Left ventricle myocardium superior (tissue), 1 donor: ENCODE measurements at places on chromosomes 4 and X.
A peak's percentile ranks its signal among the peaks of the same experiment; 100 is the strongest.

GRCh38 chrX:123454712-123455431 is 270.8 kb downstream of the GRIA3 start:
- DNase-seq, result no peak

- no peak for DNase-seq
Observed at GRCh38 chr4:123452616-123453015, 56.0 kb downstream of the SPRY1 start.

- DNase-seq, result no peak
Observed at GRCh38 chrX:135528254-135528653, 7.8 kb downstream of the INTS6L start.

GRCh38 chrX:57329008-57329407 is 42.5 kb downstream of the FAAH2 start:
- DNase-seq, result no peak

DNA sequence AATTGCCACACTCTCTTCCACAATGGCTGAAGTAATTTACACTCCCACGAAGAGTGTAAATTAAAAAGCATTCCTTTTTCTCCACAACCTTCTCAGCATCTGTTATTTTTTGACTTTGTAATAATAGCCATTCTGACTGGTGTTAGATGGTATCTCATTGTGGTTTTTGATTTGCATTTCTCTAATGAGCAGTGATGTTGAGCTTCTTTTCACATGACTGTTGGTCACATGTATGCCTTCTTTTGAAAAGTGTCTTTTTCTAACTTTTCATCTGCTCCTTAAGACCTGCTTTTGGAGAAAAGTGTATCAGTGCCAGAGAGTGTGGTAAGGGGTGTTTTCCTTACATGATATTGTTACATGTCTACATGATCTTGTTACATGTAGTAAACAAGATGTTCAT is 25.7 kb downstream of the GUCY1A1 start:
- no peak for DNase-seq

DNA sequence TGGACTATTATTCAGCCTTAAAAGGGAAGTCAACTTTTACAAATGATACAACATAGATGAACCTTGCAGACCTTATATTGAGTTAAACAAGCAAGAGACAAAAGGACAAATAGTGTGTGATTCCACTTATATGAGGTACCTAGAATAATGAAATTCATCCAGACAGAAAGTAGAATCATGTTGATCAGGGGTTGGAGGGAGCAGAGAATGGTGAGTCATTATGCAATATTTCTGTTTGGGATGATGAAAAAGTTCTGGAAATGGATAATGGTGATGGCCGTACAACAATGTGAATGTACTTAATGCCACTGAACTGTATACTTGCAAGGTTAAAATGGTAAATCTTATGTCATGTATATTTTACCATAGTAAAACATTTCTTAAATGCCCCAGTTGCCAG is 22.1 kb downstream of the KIT start:
- DNase-seq, result no peak

DNA sequence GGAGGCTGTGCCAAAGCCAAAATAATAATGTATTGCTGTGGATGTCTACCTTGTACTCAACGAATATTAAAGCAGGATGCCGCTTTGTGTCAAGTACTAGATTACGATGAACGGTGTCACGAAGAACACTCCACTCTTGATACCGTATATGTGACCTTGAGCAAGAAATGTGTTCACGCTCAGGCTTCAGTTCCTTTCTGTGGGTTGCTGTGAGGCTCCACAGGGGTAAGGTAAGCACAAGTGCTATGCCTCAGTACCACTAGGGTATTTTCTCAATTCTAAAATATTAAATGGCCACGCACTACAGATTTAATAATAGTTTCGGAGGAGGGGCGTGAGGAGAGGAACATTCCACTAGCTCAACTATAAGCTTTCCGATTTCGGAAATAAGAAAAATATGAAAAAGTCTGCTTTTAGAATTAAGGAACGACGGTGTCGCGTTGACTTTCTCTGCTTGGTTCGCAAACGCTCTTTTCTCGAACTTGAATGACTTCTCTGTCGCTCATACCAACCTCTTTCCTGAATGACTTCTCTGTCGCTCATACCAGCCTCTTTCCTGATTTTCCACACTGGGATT is 607 bp upstream of the SCOC start:
- DNase-seq, result no peak

DNA sequence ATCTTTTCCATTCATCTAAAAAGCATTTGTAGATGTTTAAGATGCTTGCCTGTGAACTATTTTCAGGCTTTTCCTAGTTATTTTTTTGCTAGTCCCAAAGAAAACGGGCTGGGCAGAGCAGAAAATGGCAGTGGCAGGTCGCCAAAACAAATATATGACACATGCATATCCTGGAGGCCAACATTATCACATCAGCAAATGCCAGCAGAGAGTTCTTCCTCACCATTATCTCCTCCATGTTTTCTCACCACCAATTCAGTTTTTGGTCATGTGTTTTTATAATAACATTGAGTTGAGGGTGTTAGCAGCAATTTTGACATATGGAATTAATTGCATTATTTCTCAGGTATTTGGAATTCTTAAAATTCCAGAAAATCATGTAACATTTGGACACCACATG is 97.9 kb upstream of the EOLA2 start:
- no peak for DNase-seq

DNA sequence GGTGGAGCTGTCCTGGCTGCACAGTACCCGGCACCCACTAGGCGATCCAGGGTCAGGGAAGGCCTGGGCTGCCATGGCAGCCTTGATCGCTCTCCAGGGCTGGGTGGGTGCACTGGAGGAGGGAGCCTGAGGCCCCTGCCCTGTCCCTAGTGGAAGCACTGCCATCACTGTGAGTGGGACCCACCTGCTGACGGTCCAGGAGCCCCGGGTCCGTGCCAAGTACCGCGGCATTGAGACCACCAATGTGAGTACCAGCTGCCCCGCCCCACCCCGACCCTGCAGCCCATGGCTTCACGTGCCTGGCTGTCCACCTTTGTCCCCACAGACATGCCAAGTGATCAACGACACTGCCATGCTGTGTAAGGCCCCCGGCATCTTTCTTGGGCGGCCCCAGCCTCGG is 8.8 kb downstream of the PLXNA3 start:
- no peak for DNase-seq

GRCh38 chrX:155535866-155536265 is 76.9 kb downstream of the TMLHE start:
- no peak for DNase-seq

DNA sequence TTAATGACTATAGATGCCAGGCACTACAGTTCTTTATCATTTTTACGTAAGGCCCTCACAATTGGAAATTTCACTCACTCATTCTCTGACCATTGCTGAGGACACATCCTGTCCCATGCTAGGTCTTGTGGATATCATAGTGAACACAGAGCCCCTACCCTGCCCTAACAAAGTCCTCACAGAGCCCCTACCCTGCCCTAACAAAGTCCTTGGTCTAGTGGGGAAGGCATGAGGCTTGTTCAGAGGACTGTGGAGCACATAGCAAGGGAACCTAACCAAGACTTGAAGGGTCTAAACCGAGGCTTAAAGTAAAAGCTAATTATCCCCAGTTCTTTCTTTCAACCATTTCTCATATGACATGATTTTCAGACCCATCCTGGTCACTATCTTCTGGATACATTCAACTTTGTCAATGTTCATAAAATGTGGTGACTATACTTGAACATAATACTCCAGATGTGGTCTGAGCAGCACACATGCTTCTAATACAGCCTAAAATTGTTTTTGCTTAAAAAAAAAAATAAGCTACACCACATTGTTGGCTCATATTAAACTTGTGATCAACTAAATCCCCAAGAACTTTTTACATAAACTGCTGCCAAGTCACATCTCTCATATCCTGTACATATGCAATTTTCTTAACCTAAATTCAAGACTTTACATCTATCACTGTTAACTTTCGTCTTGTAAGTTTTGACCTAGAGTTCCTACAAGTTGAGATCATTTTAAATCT is 77.0 kb downstream of the GPC3 start:
- DNase-seq, result no peak

GRCh38 chr4:110271986-110272385 is 73.6 kb upstream of the ELOVL6 start:
- DNase-seq, result no peak

DNA sequence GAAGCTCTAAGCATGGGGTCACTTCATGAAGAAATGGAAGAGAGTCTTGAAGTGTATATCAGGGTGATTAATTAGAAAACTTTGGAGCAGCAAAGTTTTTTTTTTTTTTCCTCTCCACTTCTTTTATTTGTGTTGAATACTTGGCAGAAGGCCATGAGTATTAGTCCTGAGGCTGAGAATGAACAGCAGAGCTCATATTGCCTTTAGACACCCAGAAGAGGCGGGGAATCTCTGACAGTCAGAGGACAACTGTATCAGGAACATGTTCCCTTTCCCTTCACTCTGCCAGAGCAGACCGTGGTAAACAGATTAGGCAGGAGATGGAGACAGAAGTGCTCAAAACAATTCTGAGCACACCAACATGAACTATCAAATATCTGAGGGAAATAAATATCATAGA is 300.9 kb downstream of the FAM47A start:
- DNase-seq, result no peak

- no peak for DNase-seq
Observed at GRCh38 chr4:153611679-153612078, 72.4 kb upstream of the TLR2 start.

DNA sequence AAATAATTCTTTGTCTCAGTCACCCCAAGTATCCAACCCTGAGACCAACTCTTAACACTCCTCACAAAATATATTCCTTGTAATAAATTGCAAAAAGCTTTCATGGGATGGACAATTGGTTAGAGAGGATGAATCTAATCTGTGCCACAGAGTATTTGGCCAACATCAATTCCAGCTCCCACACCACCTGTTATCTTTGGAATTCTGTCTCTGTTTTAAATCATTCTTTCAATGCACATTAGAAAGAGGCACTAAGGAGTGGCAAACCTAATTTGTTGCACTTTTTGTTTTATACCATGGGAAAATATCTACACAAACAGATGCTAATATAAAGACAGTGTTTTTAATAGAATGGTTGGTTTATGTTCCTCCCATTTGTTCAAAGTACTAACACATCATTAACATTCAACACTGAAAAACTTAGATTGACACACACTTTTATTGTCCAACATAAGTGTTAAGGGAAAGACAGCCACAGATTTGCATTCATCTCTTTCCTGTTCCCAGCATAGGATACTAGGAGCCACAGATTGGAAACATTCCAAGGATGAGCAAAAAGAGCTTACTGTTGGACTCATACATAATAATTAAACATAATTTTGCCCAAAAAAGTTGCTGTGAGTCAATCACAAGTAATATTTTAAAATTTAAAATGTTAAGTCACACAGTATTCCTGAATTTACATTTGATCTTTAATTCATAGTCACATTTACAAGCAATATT is 116.4 kb downstream of the PPA2 start:
- no peak for DNase-seq

DNA sequence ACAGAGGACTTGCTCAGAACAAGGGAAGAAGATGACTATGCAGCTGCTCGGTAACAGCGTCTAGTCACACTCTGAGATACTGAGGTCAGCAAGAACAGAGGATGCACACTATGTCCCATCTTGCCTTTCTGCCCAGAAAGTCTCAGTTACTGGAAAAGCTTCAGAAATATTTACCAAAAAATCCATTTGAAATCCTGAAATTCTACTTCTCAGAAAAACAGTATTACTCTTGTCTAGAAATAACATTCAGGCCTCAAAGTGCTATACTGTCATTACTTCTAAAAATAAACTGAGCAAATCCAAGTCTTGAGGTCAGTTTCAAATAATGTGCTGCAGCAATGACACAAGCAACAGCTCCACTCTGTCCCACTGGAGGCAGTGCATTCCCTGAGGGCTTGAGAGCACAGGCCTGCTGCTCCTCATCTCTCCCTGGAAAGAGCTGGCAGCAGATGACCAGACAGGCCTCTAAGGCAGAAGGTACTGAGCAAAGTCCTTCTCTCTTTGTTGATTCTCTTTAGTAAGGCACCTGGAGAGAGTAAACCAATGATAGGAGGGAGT is 76.9 kb downstream of the CAMK2D start:
- DNase-seq, result peak; percentile 72
